ENCODE measurements at places on chromosomes 4 and X.

DNA sequence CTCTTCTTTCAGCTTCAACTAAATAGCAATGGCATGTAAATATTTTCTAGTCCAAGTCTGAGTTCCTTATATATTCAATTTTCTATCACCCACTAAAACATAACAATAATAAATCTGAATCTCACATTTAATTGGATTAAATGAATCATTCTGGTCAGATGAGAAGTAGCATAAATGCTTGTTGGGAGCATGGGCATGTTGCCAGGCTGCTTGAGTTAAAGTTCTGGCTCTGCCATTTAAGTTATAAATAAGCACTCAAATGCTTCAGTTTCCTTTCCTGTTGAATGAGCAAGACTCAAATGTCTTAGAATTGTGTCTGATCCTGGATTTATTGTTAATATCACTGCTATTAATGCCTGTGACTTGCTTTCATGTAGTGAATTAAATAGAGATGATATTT lies 496.3 kb downstream of the STPG2 start:
- no peak for DNase-seq

DNA sequence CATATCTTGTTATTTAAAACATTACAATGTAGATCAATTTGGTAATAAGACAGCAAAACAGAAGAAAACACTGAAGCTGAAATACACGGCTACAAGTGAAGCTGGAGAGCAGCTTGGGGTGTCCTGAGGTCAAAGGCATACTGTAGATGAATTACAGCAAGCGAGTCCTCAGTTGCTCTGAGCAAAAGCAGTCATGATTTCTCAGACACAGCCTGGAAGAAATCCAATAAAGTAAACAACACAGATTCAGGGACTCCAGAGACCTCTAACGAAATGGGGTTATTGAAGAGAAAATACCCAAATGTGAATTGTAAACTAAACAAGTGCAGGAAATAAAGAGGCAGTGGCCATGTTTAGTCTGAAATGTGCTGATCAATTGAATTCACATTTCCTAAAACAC lies 324.4 kb downstream of the CAMK2D start:
- DNase-seq = no peak

- DNase-seq = no peak
Observed at GRCh38 chr4:41932988-41933387, 2.2 kb upstream of the TMEM33 start.

DNA sequence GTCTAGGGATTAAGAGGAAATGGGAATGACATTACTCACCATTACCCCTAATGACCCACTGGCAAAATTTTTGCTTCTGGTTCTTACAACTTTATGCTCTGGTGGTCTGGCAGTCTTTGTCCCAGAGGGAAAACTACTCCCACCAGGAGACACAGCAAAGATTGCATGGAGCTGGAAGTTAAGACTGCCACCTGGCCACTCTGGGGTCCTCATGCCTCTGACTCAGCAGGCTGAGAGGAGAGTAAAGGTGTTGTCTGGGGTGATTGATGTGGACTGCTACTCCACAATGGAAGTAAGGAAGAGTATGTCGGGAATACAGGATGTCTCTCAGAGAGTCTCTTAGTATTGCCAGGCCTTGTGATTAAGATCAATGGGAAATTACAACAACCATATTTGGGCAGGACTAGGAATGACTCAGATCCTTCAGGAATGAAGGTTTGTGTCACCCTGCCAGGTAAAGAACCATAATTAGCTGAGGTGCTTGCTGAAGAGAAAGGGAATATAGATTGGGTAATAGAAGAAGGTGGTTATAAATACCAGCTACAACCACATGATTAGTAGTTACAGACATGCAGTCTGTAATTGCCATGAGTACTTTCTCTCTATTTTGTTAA lies 215.5 kb downstream of the GPAT3 start:
- peak; percentile 42 for DNase-seq

- DNase-seq = no peak
Observed at GRCh38 chr4:8130346-8131066, 28.1 kb downstream of the ABLIM2 start.

DNA sequence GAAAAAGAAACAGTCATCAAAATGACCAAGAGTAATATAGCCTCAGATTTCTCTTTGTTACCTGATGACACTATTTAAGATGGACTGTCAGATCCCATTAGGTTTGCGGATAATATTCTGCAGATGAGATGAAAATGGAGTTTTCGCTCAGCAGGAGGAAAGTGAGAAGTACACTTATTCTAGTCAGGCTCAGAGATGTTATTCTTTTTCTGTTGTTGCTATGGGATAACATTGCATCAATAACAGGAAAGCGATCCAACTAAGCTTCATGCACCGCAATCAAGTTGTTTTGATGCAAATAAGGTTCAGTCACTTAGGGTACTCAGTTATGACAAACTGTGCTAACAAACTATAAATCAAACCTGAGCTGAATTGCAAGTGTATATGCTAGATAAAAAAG lies 415.0 kb downstream of the CCSER1 start:
- DNase-seq = no peak

DNA sequence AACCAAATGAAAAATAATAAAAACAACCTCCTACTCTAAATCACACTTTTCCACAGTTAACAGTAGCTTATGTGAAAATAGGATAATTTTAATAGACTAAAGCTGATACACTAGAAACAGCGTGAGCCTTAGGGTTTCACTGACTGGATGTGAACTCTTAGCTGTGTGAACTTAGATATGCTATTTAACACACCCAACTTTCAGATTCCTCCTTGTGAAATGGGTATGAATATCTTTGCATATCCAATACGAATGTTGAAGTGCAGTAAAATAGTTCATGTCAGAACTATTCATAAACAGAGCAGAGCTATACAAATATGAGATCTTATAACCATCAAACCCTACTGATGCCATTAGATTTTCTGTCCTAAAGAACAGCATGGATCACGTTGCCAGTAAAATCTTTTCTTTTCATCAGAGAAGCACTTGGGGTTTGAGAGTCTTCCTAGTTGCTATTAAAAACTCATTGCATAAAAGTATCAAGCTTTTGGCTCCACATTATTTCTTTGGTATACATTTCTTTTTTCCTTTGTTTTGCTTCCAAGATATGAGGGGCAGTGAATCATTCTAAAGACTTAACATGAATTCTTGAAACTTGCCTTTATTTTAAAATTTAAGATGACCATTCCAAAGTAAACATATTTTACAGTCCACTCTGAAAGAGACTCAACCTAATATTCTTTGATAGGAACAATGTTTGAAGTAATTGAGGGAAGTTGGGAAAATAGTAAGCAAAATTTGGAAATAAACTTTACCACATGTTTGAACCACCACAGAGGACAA lies 102.4 kb downstream of the CPE start:
- no peak for DNase-seq

- no peak for DNase-seq
Observed at GRCh38 chr4:105645440-105645839, 63.0 kb downstream of the INTS12 start.

DNA sequence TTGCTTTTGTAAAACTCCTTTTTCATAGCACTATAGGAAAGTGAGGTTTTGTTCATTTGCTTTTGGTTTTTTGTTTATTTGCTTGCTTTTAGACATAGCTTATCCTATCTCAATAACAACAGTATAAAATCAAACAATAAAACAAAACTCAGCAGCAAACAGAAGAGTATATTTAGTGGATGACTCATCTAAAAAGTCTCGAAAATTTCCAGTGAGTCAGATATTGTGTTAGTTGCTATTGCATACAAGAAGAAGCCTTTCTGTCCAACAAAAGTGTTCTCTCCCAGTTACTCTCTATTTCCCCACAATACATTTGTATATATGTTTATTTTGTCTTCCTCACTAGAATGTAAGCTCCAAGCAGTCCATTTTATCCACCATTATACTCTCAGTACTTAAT lies 36.0 kb upstream of the NPNT start:
- peak; percentile 59 for DNase-seq

DNA sequence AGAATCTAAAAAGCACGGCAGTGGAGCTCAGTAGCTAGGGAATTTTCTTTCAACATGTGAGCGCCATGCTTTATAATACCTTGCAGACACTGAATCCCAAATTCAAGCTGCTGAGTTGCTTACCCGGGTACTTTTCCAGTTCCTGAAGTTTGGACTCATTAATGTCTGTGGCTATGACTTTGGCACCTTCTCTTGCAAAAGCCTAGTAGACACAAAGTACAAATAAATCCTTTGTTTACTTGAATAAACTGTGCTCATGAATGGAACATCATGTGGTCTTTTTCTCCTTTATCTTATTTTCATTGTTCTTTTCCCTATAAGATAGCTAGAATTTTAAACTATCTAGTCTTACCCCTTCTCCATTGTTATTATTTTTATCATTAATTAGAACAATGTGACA lies 4.6 kb downstream of the BDH2 start:
- no peak for DNase-seq
